Cardiac fibroblast (primary cell): ENCODE measurements at places on chromosomes 11 and 22.

DNA sequence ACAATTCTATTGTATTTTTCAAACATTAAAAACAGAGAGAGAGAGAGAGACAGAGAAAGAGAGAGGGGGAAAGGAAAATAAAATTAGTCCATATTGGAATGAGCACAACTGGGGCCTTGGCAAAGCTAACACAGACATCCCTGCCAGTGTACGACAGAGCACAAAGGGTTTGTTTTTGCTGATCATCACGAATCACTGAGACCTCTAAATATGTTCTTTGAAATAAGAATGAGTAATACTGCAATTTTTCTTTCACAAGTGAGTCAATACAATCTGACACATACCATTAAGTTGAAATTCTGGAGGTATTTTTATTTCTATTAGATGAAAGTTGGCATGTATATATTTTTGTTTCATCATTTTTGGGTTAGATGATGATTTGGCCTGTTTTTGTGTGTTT lies 27.0 kb upstream of the LRRC4C start:
- DNase-seq: peak; percentile 26

DNA sequence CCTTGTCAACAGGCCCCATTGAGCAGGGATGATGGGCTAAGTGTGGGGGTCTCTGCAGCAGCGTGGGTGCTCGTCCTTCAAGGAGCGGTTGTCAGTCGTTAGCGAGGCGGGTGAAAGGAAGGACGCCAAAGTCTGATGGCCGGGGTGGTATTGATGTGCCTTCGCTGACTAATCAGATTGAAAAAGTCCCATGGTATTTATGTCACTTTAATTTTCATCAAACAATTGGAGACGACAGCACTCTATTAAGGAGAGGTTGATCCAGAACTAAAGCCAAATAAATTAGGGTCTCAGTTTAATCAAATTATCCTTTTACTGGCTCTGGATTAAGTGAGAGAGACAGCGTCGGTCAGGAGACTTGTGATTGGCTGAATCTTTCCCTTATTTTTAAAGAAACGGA lies 9.6 kb downstream of the HTATIP2 start:
- DNase-seq: no peak

DNA sequence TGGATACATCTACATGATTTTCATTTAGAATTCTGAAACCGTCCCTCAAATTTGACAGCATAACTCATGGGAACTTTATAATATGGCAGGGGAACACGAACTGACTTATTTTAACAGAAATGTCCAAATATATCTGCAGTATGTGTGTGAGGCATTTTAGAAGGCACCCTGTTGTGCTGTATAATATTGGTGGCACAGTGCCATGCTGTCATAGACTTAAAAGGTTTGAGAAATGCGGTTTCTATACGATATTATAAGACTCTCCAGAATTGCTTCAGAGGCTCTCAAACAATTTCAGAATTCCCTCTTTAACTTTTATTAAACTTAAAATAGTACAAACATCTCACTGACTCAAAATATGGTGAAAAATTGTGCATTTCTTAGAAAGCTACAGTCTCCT lies 181.6 kb downstream of the MSANTD4 start:
- DNase-seq: no peak

DNA sequence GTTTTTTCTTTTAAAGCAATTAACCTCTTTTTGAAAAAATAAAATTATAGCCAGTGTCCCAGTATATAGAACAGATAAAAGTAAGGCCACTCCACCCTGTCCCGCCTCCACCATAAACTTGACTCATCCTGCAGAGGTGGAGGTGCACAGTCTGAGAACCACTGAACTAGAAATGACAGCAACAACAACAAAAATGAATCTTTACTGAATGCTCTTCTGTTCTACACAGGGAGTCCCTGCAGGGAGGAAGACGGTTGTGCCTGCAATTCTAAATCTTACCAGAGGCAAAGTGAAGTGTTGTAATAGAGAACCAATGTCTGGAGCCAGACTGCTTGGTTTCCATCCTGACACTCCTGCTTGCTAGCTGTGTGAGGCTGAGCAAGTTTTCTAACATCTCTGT lies 162.3 kb downstream of the FBXO7 start:
- no peak for DNase-seq

DNA sequence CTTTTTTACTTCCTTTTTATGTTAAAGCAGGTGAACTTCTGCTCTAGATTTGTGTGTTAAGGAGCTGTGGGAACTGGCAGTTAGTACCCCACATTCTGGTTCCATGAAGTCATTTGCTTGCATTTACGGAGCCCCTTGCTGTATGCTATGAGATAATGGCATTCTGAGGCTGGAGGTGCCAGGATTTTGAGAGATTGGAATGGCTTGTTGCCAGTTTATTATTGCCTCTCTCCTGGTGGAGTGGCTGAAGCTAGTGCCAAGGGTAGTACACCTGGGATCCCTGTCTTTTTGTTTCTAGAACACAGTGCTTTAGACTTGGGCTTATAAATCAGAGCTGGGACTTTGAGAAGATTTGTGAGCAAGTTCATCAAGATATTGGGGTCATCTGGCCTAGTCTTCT lies 73.8 kb downstream of the STIM1 start:
- no peak for DNase-seq

DNA sequence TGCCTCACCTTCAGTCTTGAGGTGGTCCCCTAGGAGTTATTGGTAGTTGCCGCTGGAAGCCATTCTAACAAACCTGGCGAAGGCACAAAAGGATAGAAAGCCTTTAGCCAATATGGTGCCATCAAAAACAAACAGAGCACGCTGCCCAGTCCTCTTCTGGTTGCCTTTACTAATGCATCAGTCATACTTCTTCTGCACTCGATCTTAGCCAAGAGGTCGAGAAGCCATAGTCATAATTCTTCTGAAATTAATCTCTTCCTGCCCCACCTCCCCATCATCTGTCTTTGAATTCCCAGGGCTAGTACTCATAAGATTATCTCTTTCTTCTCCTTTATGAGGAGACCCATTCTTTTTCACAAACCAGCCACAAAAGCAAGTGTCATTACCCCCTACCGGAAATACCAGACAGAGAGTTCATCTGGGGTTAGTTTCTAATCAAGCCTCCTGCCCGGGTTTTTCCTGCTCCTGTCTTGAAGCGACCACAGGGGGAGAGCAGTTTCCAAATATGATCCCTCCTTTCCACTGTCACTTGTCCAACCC lies 21.4 kb upstream of the EHF start:
- DNase-seq: peak; percentile 54
